ENCODE measurements at places on chromosomes 2 and 18. TPM values are rescaled to one million over a fixed set of nuclear protein-coding genes. Genes with fewer than 3 reads are reported as not detected.
A peak's percentile ranks its signal among the peaks of the same experiment; 100 is the strongest.

The SGPP2 gene
- total RNA-seq = 3.3 TPM

DNA sequence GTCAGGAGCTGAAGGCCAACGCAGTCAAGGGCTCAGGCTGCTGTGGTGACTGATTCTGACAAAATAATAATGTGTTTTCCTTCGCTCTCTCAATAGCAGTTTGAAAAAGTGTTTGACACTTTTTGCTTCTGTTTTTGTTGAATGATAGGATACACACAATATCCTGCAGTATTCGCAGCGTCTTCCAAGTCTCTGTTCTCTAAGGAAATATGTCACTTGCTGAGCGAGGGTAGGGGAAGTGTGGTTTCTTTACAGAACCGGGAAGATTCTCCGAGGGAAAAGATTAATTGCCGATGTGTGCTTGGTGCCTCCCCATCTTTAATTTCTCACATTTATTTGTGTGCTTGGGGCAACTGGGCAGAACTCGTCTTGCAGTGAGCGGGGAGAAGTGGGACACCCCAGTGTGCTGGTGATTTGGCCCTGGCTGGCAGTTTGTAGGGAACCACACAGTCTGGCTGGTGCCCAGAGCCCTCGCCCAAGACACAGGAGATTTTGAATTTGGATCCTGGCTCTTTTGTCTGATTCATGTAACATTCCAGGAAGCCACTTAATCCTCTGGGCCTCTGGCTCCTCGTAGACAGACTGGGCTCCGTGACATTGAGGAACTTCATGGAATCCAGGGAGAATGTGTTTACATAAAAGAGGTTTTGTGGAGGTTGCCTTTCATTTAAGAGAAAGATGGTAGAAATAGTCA is 169.4 kb downstream of the LDLRAD4 start:
- no peak overlapping the region for H3K27ac ChIP-seq
- H3K36me3 ChIP-seq = peaks cover 9% of the 10 kb centered on the region
- no peak overlapping the region for H3K4me3 ChIP-seq
- peaks cover 18% of the 10 kb centered on the region for H3K4me1 ChIP-seq
- H3K27me3 ChIP-seq = no peaks in the 10 kb centered on the region

DNA sequence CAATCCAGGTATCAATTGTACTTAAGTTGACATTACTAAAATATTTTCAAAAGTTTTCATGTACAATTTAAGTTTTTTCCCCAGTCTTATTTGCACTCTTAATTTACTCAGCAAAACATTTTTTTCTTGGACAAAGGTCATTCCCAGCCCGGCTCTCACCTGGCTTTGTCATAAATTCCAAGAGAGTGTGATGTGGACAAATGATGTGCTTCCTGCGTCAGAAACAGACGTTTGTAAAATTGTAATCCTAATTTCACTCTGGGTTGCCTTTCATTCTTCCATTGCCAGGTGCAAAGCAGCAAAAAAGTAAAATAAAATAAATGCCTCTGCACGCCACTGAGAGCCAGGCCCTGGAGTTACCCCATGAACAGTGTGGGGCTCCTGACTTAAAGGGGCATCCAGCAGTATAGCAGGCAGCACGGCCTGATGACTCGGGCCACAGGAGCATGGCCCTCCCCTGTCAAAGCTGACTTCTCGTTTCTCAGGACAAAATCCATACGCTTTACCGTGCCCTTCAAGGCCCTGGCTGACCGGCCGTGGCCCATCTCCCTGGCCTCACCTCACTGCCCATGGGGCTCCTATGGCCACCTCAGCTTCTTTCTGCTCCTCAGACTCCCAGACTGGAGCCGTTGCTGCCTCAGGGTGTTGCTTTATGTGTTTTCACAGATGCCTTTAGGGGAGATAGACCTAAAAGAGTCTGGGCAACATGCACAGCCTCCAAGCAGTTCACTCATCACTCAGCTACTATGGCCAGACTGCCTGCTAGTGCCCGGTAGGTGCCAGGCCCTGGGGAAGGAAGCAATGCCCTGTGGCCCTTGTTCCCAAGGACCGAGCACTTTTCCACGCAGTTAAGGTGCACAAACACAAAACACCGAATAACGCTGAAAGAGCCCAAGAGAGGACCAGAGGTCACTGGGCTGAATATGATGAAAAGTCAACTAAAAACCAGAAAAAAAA is 7.6 kb upstream of the TMEM185B start:
- no peak for DNase-seq
- peak overlapping the region; percentile 68 for H3K4me3 ChIP-seq
- H3K36me3 ChIP-seq = no peaks in the 10 kb centered on the region
- peak overlapping the region; percentile 95 for H3K27ac ChIP-seq

- no peaks in the 10 kb centered on the region for H3K27me3 ChIP-seq
- no peak overlapping the region for H3K27ac ChIP-seq
- no peaks in the 10 kb centered on the region for H3K36me3 ChIP-seq
Measured at GRCh38 chr2:216404010-216404618, 8.2 kb upstream of the SMARCAL1 start.

GRCh38 chr2:233728723-233729301 is at the start of gene UGT1A3:
UGT1A3 (plus strand) TSS chr2:233729042; CDS start chr2:233729127, 85 bp downstream.
- H3K27me3 ChIP-seq = peaks cover 15% of the 10 kb centered on the region
- H3K36me3 ChIP-seq = no peaks in the 10 kb centered on the region
- no peak within 1 kb of the TSS for H3K4me3 ChIP-seq
- H3K27ac ChIP-seq = no peak within 1 kb of the TSS
- no peaks in the 10 kb centered on the region for H3K4me1 ChIP-seq

The CYP26B1 gene
- total RNA-seq = not detected

- no peaks in the 10 kb centered on the region for H3K36me3 ChIP-seq
- H3K4me3 ChIP-seq = no peak overlapping the region
- DNase-seq = no peak
- no peaks in the 10 kb centered on the region for H3K27me3 ChIP-seq
Measured at GRCh38 chr2:161233858-161234431, 73.7 kb downstream of the TANK start.

DNA sequence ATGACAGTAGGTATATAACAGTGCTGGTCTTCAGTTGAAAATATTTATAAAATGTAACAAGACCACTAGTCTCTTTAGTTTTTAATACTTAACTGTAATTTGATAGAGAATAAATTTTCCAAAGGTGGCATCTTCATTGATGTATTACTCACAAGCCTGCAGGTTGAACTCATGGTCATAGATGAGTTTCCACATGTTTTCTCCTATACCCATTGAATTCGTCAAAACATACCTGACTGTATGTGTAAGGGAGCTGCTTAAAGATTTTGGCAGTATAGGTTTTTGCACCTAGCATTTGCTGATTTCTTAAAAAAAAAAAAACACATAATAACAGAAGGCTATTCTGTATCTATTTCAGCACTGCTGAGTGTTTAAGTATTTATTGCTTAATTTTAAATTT is 112.9 kb downstream of the FMNL2 start:
- no peaks in the 10 kb centered on the region for H3K36me3 ChIP-seq
- DNase-seq = no peak
- no peaks in the 10 kb centered on the region for H3K4me1 ChIP-seq
- H3K27me3 ChIP-seq = peaks cover 3% of the 10 kb centered on the region
- no peak overlapping the region for H3K4me3 ChIP-seq

- no peaks in the 10 kb centered on the region for H3K27me3 ChIP-seq
- no peak for DNase-seq
- H3K4me1 ChIP-seq = no peaks in the 10 kb centered on the region
- no peaks in the 10 kb centered on the region for H3K36me3 ChIP-seq
- no peak overlapping the region for H3K27ac ChIP-seq
Measured at GRCh38 chr2:226699321-226699720, 100.3 kb downstream of the IRS1 start.

- no peak overlapping the region for H3K4me3 ChIP-seq
- peak overlapping the region; percentile 74 for H3K27ac ChIP-seq
- peaks cover 33% of the 10 kb centered on the region for H3K4me1 ChIP-seq
- no peaks in the 10 kb centered on the region for H3K27me3 ChIP-seq
Measured at GRCh38 chr18:13434854-13435253, 216.3 kb downstream of the LDLRAD4 start.

The SLC9A2 gene
- total RNA-seq = not detected

DNA sequence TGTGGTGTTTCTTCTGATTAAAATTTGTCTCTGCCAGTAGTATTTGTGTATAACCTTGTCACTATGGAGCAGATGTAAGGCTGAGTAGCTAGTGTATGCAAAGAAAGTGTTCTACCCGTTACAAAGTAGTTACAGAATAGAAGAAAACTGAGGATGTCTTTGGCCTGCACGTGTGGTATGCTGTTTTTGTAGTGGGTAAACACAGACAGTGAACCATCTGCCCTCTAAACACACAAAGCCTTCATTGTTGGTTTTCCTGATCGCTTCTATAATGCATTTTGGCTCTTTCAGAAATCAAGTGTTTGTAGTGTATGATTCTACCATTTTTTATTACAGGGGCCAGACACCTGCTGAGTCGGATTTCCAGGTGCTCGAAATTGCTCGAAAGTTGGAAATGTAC is 61.5 kb downstream of the FARP2 start:
- H3K4me1 ChIP-seq = no peaks in the 10 kb centered on the region
- no peak overlapping the region for H3K4me3 ChIP-seq
- DNase-seq = no peak
- no peaks in the 10 kb centered on the region for H3K27me3 ChIP-seq

- no peaks in the 10 kb centered on the region for H3K36me3 ChIP-seq
- no peak overlapping the region for H3K27ac ChIP-seq
- no peak for DNase-seq
- no peaks in the 10 kb centered on the region for H3K27me3 ChIP-seq
Measured at GRCh38 chr2:154686162-154686561, 12.3 kb upstream of the KCNJ3 start.

DNA sequence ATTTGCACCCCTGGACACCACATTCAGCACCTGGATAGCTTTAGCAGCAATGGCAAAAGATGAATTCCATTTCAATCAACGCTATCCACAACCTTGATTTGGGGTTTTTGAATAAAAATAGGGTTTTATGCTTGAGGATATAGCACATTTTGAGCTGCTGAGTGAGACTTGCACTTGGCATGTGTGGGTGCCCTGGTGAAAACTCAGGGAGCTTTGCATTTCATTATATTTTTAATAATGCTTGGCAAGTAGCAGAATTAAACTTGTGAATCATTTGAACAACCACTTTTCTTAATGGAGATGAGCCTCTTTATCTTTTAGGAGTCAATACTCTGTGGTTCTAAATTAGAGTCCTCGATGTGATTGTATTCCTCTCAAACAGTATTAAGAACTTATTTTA is 252.4 kb downstream of the PLCL1 start:
- no peak overlapping the region for H3K4me3 ChIP-seq
- H3K27me3 ChIP-seq = no peaks in the 10 kb centered on the region
- H3K4me1 ChIP-seq = no peaks in the 10 kb centered on the region
- H3K27ac ChIP-seq = no peak overlapping the region
- H3K36me3 ChIP-seq = no peaks in the 10 kb centered on the region

DNA sequence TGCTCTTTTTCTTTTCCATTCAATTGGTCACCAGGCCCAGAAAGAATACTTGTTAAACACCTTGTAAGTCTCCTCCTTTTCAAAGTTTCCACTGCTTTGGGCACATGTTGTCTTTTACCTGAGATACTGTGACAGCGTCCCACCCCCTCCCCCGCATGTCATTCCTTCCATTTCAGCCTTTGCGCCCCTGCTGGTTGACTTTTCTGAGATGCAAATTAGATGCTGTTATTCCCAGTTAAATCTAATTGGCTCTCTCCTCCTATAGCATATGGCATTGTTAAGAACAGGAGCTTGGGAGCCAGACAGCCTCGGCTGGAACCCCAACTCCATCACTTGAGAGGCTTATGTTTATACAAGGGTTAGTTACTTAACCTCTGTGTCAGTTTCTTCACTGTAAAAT is 80.3 kb upstream of the GAREM1 start:
- H3K4me3 ChIP-seq = no peak overlapping the region
- no peaks in the 10 kb centered on the region for H3K4me1 ChIP-seq
- no peaks in the 10 kb centered on the region for H3K27me3 ChIP-seq
- no peak overlapping the region for H3K27ac ChIP-seq
- no peaks in the 10 kb centered on the region for H3K36me3 ChIP-seq
- no peak for DNase-seq

GRCh38 chr2:100522430-100522829 is 40.4 kb upstream of the PDCL3 start:
- no peaks in the 10 kb centered on the region for H3K27me3 ChIP-seq
- DNase-seq = no peak
- H3K36me3 ChIP-seq = no peaks in the 10 kb centered on the region

GRCh38 chr2:55175254-55176093 is 56.6 kb downstream of the CLHC1 start:
- H3K36me3 ChIP-seq = no peaks in the 10 kb centered on the region
- no peak for DNase-seq
- no peaks in the 10 kb centered on the region for H3K27me3 ChIP-seq
- no peak overlapping the region for H3K4me3 ChIP-seq
- H3K27ac ChIP-seq = no peak overlapping the region

DNA sequence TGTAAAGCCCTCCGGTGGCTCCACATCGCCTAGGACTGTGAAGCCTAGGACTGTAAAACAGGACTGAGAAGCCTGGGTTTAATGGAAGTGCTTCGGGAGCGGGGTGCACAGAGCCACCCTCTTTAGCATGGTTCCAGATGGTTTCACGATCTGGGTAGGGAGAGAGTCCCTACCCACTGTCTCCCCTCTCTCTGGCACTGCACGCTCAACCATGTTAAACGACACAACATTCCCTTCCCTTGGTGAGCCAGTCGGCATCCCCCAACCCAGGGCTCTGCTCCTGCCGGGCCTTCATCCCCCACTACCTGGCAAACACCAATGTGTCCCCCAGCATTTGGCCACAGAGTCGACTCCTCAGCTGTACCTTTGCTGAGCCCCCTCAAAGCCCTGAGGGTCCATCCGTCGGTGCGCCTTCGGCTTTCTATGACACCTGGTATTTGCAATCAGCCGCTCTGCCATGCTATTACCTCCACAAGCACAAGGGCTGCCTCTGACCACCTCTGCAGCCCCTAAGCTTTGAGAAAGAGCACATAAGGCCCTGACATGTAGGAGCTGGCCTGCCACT is 1.1 kb downstream of the COPS9 start:
- H3K4me3 ChIP-seq = peak overlapping the region; percentile 84
- no peak for DNase-seq
- H3K4me1 ChIP-seq = peaks cover 29% of the 10 kb centered on the region
- peaks cover 37% of the 10 kb centered on the region for H3K36me3 ChIP-seq
- peak overlapping the region; percentile 53 for H3K27ac ChIP-seq
- peaks cover 7% of the 10 kb centered on the region for H3K27me3 ChIP-seq

The MTHFD2 gene
- 26.3 TPM for total RNA-seq

GRCh38 chr2:20915271-20915670 is 92.4 kb upstream of the LDAH start:
- no peak for DNase-seq
- no peaks in the 10 kb centered on the region for H3K4me1 ChIP-seq
- peaks cover 52% of the 10 kb centered on the region for H3K27me3 ChIP-seq
- no peaks in the 10 kb centered on the region for H3K36me3 ChIP-seq
- H3K4me3 ChIP-seq = no peak overlapping the region
- H3K27ac ChIP-seq = no peak overlapping the region

GRCh38 chr2:143545949-143546255 is 416.7 kb downstream of the ARHGAP15 start:
- H3K4me3 ChIP-seq = no peak overlapping the region
- no peak for DNase-seq
- H3K36me3 ChIP-seq = no peaks in the 10 kb centered on the region
- H3K27me3 ChIP-seq = no peaks in the 10 kb centered on the region
- H3K4me1 ChIP-seq = peaks cover 11% of the 10 kb centered on the region

DNA sequence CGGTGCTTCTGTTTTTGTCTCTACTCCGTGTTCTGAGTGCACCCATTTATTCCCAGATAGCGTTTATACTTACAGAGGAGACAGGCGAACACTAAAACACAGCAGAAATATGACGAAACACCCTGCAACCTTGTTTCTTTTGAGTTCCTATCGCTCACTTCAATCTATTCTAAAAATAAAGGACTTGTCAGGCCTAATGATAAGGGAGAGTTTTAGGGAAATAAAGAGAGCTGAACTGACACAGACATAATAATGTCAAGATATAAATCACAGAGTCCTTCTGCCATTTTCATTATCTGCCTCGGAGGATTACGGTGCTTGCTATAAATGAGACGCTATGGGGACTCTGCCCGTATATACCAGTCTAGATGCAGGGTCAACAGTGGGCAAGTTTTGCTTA is 659.7 kb upstream of the SALL3 start:
- no peaks in the 10 kb centered on the region for H3K36me3 ChIP-seq
- H3K4me3 ChIP-seq = no peak overlapping the region
- H3K27ac ChIP-seq = no peak overlapping the region
- H3K27me3 ChIP-seq = no peaks in the 10 kb centered on the region
- no peak for DNase-seq

Data from T-cell (primary cell).